ENCODE measurements at places on chromosomes 2 and 18.

DNA sequence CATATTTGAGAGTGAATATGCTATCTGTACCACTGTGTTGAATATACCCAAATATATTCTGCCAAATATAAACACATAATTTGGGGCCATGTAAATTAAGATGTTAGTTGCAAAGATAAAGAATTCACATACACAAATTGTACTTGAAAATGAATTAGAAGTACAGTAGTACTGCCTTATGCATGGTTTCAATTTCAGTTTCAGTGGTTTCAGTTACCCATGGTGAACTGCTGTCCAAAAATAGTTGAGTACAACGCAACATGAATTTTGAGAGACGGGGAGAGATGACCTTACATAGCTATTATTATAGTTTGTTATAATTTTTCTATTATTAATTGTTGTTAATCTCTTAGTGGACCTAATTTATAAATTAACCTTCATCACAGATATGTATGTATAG, 1313.0 kb upstream of the FAM98A start:
- H3K27me3 ChIP-seq: no peaks in the 10 kb centered on the region
- no peaks in the 10 kb centered on the region for H3K4me1 ChIP-seq
- DNase-seq: no peak
- no peak overlapping the region for H3K27ac ChIP-seq

- no peak for DNase-seq
- no peaks in the 10 kb centered on the region for H3K27me3 ChIP-seq
- peaks cover 37% of the 10 kb centered on the region for H3K36me3 ChIP-seq
- no peak overlapping the region for H3K27ac ChIP-seq
These were observed 43.5 kb downstream of the CWC22 start for GRCh38 chr2:179963626-179964025.

GRCh38 chr2:37091873-37092272, 7.6 kb downstream of the GPATCH11 start:
- peaks cover 34% of the 10 kb centered on the region for H3K36me3 ChIP-seq
- no peak for DNase-seq
- no peak overlapping the region for H3K4me3 ChIP-seq
- peaks cover 6% of the 10 kb centered on the region for H3K4me1 ChIP-seq
- peak overlapping the region; percentile 58 for H3K27ac ChIP-seq

GRCh38 chr2:56084111-56084901, 99.5 kb upstream of the CCDC85A start:
- no peak overlapping the region for H3K4me3 ChIP-seq
- no peaks in the 10 kb centered on the region for H3K36me3 ChIP-seq
- DNase-seq: no peak
- H3K27me3 ChIP-seq: no peaks in the 10 kb centered on the region
- H3K4me1 ChIP-seq: no peaks in the 10 kb centered on the region

DNA sequence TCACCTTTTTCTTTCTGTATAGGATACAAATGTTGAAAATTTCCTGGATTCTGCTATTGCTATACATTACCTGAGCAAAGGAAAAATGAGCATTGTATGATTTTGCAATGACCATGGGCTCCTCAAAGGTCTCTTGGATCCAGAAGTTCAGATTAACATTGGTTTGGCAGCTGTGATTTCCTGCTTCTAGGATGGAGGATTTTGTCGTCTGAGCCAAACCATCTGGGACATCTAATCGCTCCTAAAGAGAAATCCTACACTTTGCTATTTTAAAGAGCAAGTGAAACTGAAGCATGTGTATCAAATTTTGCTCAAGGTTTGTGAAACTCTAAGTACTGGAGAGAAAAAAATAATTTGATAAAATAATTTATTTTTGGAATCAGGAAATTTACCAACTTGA, 115.1 kb upstream of the ST6GAL2 start:
- no peaks in the 10 kb centered on the region for H3K4me1 ChIP-seq
- no peaks in the 10 kb centered on the region for H3K27me3 ChIP-seq
- H3K4me3 ChIP-seq: no peak overlapping the region
- H3K36me3 ChIP-seq: no peaks in the 10 kb centered on the region
- H3K27ac ChIP-seq: no peak overlapping the region

GRCh38 chr2:215847056-215847455, 166.3 kb downstream of the MREG start:
- no peaks in the 10 kb centered on the region for H3K36me3 ChIP-seq
- H3K27ac ChIP-seq: no peak overlapping the region
- no peak for DNase-seq
- H3K4me3 ChIP-seq: no peak overlapping the region
- no peaks in the 10 kb centered on the region for H3K27me3 ChIP-seq

- no peaks in the 10 kb centered on the region for H3K4me1 ChIP-seq
- no peak overlapping the region for H3K4me3 ChIP-seq
- H3K36me3 ChIP-seq: no peaks in the 10 kb centered on the region
- no peaks in the 10 kb centered on the region for H3K27me3 ChIP-seq
- DNase-seq: no peak
- no peak overlapping the region for H3K27ac ChIP-seq
These were observed 25.9 kb downstream of the RAMP1 start for GRCh38 chr2:237885111-237885930.

DNA sequence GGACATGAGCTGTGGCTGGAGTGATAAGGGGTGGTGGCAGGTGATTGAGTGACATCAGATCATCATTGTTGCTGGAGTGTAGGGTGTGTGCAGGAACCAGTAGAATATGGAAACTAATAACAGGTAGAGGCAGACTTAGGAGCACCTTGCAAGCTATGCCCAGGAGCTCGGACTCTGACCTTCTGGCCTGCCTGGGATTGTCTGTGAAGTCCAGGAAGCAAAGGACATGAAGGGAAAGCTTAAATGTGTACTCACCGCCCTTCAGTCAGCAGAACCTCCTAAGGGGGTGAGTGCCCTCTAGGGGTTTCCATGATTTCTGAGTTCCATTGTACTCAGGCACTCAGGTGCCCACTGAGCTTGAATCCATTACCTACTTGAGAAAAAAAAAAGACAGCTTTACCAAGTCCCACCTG, 104.2 kb downstream of the CRIM1 start:
- peaks cover 2% of the 10 kb centered on the region for H3K4me1 ChIP-seq
- no peaks in the 10 kb centered on the region for H3K27me3 ChIP-seq
- H3K27ac ChIP-seq: no peak overlapping the region

- no peak overlapping the region for H3K4me3 ChIP-seq
- no peaks in the 10 kb centered on the region for H3K36me3 ChIP-seq
- H3K4me1 ChIP-seq: no peaks in the 10 kb centered on the region
- peaks cover 17% of the 10 kb centered on the region for H3K27me3 ChIP-seq
- DNase-seq: no peak
These were observed 34.8 kb downstream of the GAREM1 start for GRCh38 chr18:32435631-32436500.

DNA sequence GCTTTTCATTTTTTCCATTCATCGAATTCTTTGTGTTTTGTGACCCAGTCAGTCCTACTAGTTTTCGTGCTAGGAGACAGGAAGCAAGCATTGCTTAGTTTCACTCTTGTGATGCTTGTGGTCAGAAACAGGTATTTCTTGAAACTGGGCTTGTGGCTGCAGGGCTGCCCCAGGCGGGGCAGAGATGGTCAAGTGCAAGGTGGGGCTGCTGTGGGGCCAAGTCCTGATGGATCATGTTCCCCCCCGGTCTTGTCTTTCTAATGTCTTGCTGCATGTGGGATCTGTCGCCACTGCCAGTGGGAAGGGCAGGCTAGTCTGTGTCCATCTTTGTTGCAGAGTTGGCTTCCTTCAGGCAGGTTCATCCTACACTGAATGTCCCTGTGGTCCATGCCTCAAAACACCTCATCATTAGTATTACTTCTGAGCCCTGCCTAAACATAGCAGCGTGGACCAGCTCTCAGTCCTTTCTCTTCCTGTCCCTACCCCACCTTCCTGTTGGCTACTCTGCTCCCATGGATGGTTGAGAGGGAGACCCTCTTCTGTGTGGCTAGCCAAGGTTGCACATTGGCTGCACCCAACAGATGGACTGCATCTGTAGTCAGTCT, 38.7 kb downstream of the INPP4A start:
- no peaks in the 10 kb centered on the region for H3K27me3 ChIP-seq
- H3K4me3 ChIP-seq: peak overlapping the region; percentile 53
- H3K27ac ChIP-seq: peak overlapping the region; percentile 82
- peak; percentile 71 for DNase-seq
- H3K36me3 ChIP-seq: peaks cover 23% of the 10 kb centered on the region
- H3K4me1 ChIP-seq: peaks cover 97% of the 10 kb centered on the region

GRCh38 chr18:74294526-74294925, 2.8 kb upstream of the CYB5A start:
- peaks cover 11% of the 10 kb centered on the region for H3K4me1 ChIP-seq
- no peak for DNase-seq
- H3K4me3 ChIP-seq: no peak overlapping the region
- peaks cover 4% of the 10 kb centered on the region for H3K36me3 ChIP-seq

- H3K27me3 ChIP-seq: peaks cover 52% of the 10 kb centered on the region
- H3K4me3 ChIP-seq: no peak overlapping the region
- DNase-seq: peak; percentile 56
- no peaks in the 10 kb centered on the region for H3K36me3 ChIP-seq
These were observed 189.0 kb downstream of the RPIA start for GRCh38 chr2:88880441-88880953.

DNA sequence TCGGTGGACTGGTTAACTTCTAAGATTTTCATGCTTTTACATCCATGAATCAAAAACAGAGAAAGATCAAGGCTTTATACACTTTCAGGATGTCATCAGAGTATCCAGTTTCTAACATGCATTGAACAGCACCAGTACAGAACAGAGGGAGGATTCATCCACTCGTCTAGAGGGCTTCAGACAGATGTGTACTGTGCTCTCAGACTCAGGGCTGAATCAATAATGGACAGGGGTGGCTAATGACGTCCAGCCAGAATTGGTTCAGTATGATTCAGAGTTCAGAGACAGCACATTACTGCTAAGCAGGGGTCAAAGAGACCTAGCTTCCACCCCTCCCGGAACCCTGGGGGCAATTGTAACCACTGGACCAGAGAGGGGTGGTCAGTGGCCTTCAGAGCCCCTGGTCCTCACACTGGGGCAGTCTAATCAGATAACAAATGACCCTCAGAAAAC, 37.3 kb downstream of the RNU4ATAC start:
- H3K4me3 ChIP-seq: no peak overlapping the region
- H3K36me3 ChIP-seq: peaks cover 17% of the 10 kb centered on the region
- no peaks in the 10 kb centered on the region for H3K27me3 ChIP-seq
- no peak overlapping the region for H3K27ac ChIP-seq
- DNase-seq: no peak

- no peak overlapping the region for H3K27ac ChIP-seq
- no peak for DNase-seq
- no peak overlapping the region for H3K4me3 ChIP-seq
- H3K27me3 ChIP-seq: peaks cover 5% of the 10 kb centered on the region
These were observed 409.0 kb downstream of the LPIN1 start for GRCh38 chr2:12155303-12156051.

- no peak overlapping the region for H3K4me3 ChIP-seq
- no peak for DNase-seq
- H3K27ac ChIP-seq: no peak overlapping the region
- peaks cover 23% of the 10 kb centered on the region for H3K27me3 ChIP-seq
- no peaks in the 10 kb centered on the region for H3K36me3 ChIP-seq
These were observed 43.4 kb upstream of the OTOF start for GRCh38 chr2:26521054-26521912.

- no peaks in the 10 kb centered on the region for H3K27me3 ChIP-seq
- DNase-seq: no peak
- H3K4me1 ChIP-seq: peaks cover 24% of the 10 kb centered on the region
- H3K36me3 ChIP-seq: peaks cover 1% of the 10 kb centered on the region
These were observed 31.7 kb downstream of the MAP4K3 start for GRCh38 chr2:39405364-39405763.

All from activated CD8-positive, alpha-beta memory T cell treated with anti-CD3 and anti-CD28 coated beads, Interleukin-2, amount 10 ng/mL, durations not matched to agents 7 days and 5 days (primary cell).